Thymus (tissue), 14 donors: ENCODE measurements at places on chromosomes 7 and 10.

- no peak overlapping the region for H3K4me3 ChIP-seq
- no peak overlapping the region for H3K27ac ChIP-seq
- no peaks in the 10 kb centered on the region for H3K36me3 ChIP-seq
Observed at GRCh38 chr10:34469446-34469845, 345.6 kb downstream of the PARD3 start.

- peaks cover 19% of the 10 kb centered on the region for H3K27me3 ChIP-seq
- H3K36me3 ChIP-seq: no peaks in the 10 kb centered on the region
- no peak for DNase-seq
- no peak overlapping the region for H3K4me3 ChIP-seq
- no peaks in the 10 kb centered on the region for H3K4me1 ChIP-seq
- H3K27ac ChIP-seq: no peak overlapping the region
Observed at GRCh38 chr10:118587881-118588651, 7.4 kb downstream of the PRLHR start.

- H3K27me3 ChIP-seq: no peaks in the 10 kb centered on the region
- peak overlapping the region; percentile 78 for H3K4me3 ChIP-seq
- peak overlapping the region; percentile 73 for H3K27ac ChIP-seq
- peak; percentile 88 for DNase-seq
- peaks cover 76% of the 10 kb centered on the region for H3K4me1 ChIP-seq
Observed at GRCh38 chr10:8060010-8060703, 5.7 kb downstream of the GATA3 start.

- H3K36me3 ChIP-seq: no peaks in the 10 kb centered on the region
- no peak overlapping the region for H3K4me3 ChIP-seq
- H3K27me3 ChIP-seq: no peaks in the 10 kb centered on the region
- no peak for DNase-seq
- H3K4me1 ChIP-seq: no peaks in the 10 kb centered on the region
- H3K27ac ChIP-seq: no peak overlapping the region
Observed at GRCh38 chr10:124268976-124269375, 149.7 kb downstream of the OAT start.

DNA sequence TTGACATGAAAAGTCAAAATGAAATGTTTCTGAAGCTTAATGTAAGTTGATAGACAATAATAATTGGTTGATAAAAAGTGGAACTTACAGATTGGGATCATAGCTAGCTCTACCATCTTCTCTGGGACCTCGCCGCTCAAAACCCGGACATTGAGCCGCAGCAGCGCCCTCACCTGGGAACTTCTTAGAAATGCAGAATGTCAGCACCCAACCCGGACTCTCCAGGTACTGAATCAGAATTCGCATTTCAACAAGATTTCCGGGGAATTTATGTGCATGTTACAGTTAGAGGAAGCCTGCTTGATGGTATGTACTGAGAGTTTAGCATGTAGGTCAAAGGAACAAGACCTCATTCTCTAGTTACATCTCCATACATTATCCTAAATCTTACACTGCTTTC is 36.7 kb upstream of the ABLIM1 start:
- peak; percentile 12 for DNase-seq
- H3K4me1 ChIP-seq: peaks cover 3% of the 10 kb centered on the region
- no peaks in the 10 kb centered on the region for H3K27me3 ChIP-seq
- H3K27ac ChIP-seq: no peak overlapping the region
- no peaks in the 10 kb centered on the region for H3K36me3 ChIP-seq
- H3K4me3 ChIP-seq: no peak overlapping the region

DNA sequence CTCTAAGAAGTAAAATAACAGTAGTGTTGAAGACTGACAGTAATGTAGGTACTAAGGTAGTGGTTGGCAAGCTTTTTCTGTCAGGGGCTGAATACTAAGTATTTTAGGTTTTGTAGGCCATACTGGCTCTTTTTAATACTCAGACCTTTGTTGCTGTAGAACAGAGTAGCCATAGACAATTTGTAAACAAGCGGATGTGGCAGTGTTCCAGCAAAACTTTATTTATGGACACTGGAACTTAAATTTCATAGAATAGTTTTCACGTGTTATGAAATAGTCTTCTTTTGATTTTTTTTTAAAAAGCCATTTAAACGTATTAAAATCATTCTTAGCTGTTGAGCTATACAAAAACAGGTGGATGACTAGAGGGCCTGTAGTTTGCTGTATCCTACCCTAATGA is 121.2 kb downstream of the MLLT10 start:
- no peak for DNase-seq
- no peak overlapping the region for H3K27ac ChIP-seq
- H3K36me3 ChIP-seq: peaks cover 13% of the 10 kb centered on the region
- no peaks in the 10 kb centered on the region for H3K4me1 ChIP-seq
- no peak overlapping the region for H3K4me3 ChIP-seq

- no peaks in the 10 kb centered on the region for H3K27me3 ChIP-seq
- H3K27ac ChIP-seq: peak within 1 kb of the TSS; percentile 83
- no peaks in the 10 kb centered on the region for H3K36me3 ChIP-seq
- peak within 1 kb of the TSS; percentile 83 for H3K4me3 ChIP-seq
- peak; percentile 47 for DNase-seq
- H3K4me1 ChIP-seq: peaks cover 4% of the 10 kb centered on the region
Observed at GRCh38 chr10:63465293-63466143, at the start of gene JMJD1C. Gene JMJD1C, minus strand, starts transcription at chr10:63465977. Its CDS starts 315 bp downstream, at chr10:63465662.

DNA sequence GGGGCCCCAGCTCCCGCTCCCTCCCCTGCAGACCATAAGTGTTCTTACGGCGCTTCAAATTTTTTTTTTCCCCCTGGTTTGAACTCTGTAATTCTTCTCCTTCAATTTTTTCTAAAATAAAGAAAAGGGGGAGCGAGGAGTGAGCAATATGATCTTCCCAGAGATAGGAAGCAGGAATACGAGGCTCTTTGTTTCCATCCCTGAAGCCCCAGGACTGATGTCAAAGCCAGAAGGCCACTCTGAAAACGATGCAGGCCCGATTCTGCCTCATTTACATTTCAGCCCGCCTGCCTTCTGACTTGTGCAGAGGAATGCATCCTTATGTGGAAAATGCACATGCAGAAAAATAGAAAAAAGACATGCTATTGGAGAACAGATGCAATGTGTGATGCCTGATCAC is 401.5 kb upstream of the MKI67 start:
- H3K36me3 ChIP-seq: no peaks in the 10 kb centered on the region
- H3K4me3 ChIP-seq: no peak overlapping the region
- H3K27me3 ChIP-seq: no peaks in the 10 kb centered on the region
- DNase-seq: no peak

- DNase-seq: no peak
- H3K36me3 ChIP-seq: no peaks in the 10 kb centered on the region
- no peak overlapping the region for H3K4me3 ChIP-seq
Observed at GRCh38 chr7:85522070-85522469, 335.2 kb upstream of the SEMA3D start.

DNA sequence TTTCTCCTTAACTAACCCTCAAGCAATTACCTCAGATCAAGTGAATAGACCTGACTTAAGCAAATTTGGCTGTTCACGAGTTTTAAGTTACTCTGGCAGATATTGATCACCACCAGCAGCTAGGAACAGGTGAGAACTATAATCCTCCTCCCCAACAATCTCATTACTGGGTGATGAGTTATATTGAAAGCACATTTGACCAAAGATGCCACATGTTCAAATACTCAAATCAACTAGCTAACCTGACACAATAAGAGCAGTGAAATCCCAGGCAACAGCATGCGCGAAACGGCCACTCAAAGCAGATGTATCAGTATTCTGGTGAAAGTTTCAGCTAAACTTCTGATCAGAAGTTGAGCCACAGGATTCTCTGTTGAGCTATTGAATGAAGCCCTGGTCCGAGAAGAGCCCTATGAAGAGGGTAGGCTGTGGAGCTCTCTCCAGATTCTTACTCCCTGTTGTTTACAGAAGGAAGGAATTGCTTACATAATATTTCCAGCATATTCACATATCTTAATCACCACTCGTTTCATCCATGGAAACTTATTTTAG is 52.6 kb downstream of the CAV1 start:
- no peaks in the 10 kb centered on the region for H3K36me3 ChIP-seq
- no peak overlapping the region for H3K4me3 ChIP-seq
- H3K27me3 ChIP-seq: no peaks in the 10 kb centered on the region
- no peak for DNase-seq

DNA sequence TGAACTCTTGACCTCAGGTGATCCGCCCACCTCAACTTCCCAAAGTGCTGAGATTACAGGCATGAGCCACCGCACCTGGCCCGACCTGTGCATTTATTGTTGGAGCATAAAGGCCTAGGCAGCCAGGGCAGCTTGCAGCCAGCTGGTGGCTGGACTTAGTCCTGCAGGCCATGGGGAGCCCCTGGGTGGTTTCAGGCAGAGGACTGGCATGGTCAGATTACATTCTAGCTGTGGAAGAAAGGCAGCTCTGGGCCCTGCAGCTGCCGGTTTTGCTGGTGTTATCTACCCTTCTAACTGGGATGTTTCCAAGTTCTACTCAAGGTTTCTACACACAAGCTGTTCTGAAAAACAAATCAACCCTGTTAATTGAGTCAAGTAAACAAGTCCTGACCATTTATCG is 22.7 kb upstream of the MKRN1 start:
- no peaks in the 10 kb centered on the region for H3K27me3 ChIP-seq
- H3K36me3 ChIP-seq: no peaks in the 10 kb centered on the region
- H3K4me1 ChIP-seq: no peaks in the 10 kb centered on the region
- H3K4me3 ChIP-seq: no peak overlapping the region

- DNase-seq: no peak
- H3K4me1 ChIP-seq: peaks cover 98% of the 10 kb centered on the region
- peak overlapping the region; percentile 56 for H3K27ac ChIP-seq
- H3K27me3 ChIP-seq: no peaks in the 10 kb centered on the region
- H3K4me3 ChIP-seq: no peak overlapping the region
- peaks cover 6% of the 10 kb centered on the region for H3K36me3 ChIP-seq
Observed at GRCh38 chr10:79113827-79114226, 45.1 kb downstream of the ZMIZ1 start.
